Cortex of kidney (tissue), 1 donor: ENCODE measurements at places on chromosomes 1 and 21.

DNA sequence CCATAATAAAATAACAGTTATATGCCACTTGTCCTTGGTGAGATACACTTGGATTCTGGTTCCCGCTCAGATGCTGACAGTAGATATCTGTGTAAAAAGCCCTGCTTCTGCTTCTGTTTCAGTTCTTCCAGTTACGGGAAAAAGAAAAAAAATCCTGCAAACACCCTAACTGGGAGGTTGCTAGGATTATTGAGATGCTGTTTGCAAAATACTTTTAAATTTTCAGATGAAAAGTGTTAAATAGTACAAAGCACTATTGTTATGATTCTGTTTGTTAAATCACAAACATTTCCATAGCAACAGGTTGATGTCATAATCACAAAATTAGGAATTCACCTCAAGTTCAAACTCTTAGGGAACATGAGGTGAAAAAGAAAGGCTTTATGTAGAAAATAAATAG, 232.3 kb downstream of the HMCN1 start:
- DNase-seq: no peak

DNA sequence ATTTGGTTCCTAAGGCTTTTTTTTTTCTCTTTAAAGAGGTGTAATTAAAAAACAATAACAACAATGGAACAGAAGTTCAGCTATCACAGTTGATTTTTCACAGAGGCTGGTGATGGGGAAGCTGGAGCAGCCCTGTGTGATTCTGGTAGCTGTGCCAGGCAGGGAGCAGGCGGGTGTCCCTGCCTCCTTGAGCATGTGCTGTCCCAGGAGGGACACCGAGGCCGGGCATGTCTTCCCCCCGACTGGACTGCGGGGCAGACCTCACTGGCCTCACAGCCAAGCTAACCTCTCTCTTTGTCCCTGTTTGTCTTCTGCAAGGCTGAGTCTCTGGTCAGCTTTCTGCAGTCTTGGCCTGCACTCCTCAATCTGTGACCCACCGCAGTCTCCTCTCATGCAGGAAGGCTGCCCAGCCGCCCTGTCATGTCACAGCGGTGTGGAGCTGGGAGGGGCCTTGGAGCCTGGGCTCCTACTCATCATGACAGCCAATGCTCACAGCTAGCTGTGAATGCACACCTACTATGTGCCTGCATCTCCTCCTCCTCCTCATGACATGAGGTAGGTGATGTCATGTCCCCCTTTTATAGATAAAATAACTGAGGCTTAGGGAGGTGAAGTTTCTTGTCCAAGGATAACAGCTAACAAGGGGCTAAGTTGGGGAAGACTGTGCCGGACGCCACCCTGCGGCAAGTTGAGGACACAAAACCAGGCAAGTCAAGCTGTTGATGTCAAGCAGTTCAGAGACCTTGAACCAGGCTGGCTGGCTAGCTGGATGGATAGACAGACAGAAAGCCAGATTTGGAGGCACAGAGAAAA, 10.3 kb upstream of the ACTL8 start:
- no peak for DNase-seq

GRCh38 chr21:29193072-29193471, 62.6 kb downstream of the MAP3K7CL start:
- no peak for DNase-seq

- no peak for DNase-seq
Measured at GRCh38 chr1:156510709-156511108, 10.1 kb upstream of the MEF2D start.

DNA sequence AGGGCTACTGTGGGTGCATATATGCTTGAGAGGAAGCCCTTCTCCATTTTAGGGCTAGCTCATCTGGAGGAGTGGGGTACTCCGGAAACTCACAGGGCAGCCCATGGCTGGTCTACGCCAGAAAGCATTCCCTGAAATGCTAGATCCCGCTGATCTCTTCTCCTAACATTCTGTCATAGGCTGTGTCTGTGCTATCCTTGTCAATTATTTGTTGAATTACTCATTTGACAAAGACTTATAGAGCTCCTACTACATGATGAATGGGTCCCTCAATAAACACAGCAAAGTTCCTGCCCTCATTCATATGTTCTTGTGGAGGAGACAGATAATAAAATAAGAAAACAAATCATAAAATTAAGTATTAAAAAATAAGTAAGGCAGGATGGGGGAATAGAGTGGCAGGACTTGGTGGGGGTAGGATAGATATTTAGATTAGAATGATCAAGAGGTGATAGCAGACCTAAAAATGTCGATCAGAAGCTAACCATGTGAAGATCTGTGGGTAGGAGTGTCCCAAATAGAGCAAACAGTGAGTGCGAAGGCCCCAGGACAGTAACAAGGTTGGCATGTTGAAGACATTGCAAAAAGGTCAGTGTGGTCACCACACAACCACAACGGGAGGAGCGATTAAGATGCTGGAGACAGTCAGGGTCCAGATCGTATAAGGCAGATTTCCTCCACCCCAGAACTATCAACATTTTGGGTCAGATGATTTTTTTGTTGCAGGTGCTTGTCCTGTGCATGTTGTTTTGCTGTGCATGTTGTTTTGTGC, 13.2 kb downstream of the NGF start:
- no peak for DNase-seq

GRCh38 chr1:28306301-28306949, 22.4 kb upstream of the MED18 start:
- DNase-seq: no peak

- no peak for DNase-seq
Measured at GRCh38 chr1:244713332-244713731, 60.4 kb downstream of the DESI2 start.

GRCh38 chr21:43585514-43585913, 73.8 kb downstream of the HSF2BP start:
- DNase-seq: no peak

- DNase-seq: no peak
Measured at GRCh38 chr1:245512980-245513578, 358.3 kb downstream of the KIF26B start.

DNA sequence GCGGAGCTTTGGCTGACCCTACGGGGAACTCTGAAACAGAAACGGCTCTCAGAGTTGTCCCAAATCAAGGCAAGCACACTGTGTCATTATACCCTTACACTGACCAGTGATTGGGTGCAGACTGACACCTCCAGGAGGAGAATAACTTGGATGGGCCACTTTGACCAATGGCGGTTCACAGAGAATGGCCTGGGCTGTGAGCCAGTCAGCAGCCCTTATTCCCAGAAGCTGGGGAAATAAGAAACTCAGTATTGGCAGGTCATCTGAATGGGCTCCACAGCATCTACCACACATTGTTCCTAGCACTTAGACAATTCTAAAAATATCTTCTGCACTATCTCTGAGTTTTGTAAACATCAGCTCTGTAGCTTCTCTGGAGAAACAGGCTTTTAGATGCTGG, 265.2 kb downstream of the ADGRL2 start:
- no peak for DNase-seq

GRCh38 chr1:53541761-53542550, 82.8 kb downstream of the DMRTB1 start:
- DNase-seq: no peak

- no peak for DNase-seq
Measured at GRCh38 chr21:37227071-37228002, 39.8 kb downstream of the VPS26C start.

DNA sequence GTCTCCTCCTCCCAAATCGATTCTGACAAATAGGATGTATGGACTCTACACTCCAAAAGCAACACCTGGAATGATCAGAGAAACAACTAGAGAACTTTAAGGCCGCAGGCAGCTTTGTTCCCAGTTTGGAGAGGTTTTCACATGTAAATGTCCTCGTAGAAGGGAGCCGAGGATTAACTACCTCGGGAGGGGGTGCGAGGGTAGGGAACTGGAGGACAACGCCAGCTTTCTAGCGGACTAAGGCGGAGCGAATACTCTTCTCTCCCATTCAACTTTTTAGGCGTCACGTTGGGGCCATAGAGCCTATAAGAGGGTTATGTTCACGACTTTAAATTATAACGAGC, 1.2 kb downstream of the SCAF4 start:
- DNase-seq: no peak

DNA sequence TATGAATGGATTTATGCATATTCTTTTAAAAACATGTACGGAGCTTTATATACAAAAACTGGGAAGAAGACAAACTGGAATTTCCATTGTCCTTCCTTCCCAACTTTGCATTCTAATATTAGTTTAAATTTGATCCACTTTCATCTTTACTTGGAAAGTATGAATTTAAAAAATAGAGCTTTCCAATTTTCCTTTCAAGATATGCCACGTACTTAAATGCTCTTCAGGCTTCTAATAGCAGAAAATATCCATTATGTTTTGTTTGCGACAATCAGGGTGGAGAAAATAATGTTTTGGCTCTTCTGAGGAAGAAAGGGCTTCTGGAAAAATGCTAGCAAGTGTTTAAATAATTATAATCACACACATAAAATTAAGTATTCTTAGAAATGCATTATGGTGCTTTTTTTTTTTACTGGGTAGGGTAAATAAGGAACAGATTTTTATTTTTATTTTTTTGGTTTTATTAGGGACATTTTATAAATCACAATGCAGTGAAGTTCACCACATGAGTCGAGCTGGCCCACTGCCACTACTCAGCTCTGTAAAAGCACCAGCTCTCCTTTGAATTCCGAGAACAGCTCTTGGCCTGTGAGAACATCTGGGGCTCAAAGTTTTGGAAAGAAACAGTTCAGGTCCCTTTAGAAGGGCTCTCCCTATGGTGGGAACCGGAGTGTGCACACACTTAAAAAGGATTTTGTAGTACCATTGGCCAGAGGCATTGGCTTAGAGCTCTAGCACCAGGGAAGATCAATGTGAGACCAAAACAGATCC, 287.4 kb upstream of the LYPLAL1 start:
- no peak for DNase-seq

DNA sequence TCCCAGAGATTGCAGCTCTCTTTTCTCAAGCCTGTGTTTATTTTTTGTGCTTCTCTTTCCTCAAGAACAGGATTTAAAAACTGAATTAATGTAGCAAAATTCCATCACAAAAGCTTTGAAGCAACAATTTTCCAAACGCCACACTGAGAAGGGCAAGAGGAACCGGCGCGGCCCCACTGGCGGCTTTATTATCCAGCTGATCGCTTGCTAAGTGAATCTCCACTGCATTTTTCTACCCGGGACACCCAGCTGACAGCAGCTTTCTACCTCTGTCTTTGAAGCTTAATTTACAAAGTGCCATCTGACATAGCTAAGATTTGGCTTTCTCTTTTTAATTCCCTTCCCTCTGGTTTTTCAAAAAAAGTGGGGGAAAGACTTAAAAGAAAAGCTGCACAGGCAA, 369.3 kb upstream of the C1orf174 start:
- no peak for DNase-seq

DNA sequence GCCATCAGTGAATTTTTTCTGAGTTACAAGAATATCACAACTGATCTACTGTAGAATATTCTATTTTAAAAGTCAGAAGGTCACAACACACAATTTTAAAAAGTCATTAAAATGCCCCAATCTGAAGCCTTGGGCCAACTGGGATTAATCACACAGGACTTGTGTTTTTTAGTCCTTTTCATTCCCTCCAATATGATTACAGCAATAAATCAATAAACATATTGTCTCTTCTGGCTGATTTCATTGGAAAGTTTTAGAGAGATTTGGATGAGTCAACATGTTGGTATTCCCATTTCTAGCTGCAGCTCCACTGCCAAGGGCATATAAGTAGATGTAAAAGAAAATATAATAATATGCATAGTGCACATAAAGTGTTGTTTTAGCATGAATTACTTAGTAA, 85.8 kb downstream of the NIBAN1 start:
- DNase-seq: no peak

- no peak for DNase-seq
Measured at GRCh38 chr21:45947296-45947695, 34.3 kb upstream of the COL6A1 start.

- no peak for DNase-seq
Measured at GRCh38 chr1:29599071-29599470, 362.7 kb downstream of the PTPRU start.

DNA sequence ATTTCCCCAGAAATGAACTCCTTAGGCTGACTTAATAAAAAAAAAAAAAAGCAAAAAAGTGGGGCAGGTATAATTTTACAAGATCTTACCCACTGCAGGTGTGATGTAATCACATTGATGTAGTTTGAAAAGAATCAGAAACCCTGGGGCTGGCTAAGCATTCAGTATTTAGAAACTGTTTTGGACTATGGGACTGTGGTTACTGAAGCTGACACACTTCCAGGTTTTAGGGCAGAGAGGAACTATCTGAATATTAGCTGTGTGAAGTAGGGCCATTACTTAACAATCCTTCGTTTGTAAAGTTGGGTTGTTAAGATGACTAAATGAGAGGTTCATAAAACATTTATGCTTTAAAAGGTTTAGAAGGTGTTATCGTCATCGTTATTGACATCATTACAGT, 165.3 kb downstream of the FASLG start:
- DNase-seq: no peak

GRCh38 chr1:5977494-5978444, 14.5 kb downstream of the NPHP4 start:
- no peak for DNase-seq

GRCh38 chr1:54111624-54112023, 41.2 kb downstream of the CDCP2 start:
- DNase-seq: no peak

DNA sequence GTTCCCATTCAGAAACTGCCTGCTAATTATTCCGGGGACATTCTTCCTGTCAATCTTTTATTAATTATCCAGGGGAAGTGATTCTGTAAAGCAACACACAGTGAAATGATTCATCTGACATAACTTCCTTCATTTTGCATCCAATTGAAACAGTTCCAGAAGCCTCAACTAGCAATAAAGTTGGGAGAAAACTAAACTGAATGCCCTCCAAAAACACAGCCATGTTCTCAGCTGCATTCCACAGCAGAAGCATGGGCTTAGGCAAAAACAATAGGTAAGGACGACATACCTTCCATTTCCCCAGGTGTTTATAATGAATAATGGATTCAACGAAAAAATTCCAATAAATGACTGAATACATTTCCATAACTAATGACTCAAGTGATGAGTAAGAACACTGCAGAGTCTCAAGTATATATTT, 36.9 kb upstream of the TARBP1 start:
- no peak for DNase-seq

- no peak for DNase-seq
Measured at GRCh38 chr1:77697441-77697840, 15.0 kb upstream of the ZZZ3 start.

GRCh38 chr1:66327588-66327987, 206.4 kb upstream of the SGIP1 start:
- no peak for DNase-seq

- no peak for DNase-seq
Measured at GRCh38 chr1:92817986-92818764, 13.7 kb upstream of the RPL5 start.

DNA sequence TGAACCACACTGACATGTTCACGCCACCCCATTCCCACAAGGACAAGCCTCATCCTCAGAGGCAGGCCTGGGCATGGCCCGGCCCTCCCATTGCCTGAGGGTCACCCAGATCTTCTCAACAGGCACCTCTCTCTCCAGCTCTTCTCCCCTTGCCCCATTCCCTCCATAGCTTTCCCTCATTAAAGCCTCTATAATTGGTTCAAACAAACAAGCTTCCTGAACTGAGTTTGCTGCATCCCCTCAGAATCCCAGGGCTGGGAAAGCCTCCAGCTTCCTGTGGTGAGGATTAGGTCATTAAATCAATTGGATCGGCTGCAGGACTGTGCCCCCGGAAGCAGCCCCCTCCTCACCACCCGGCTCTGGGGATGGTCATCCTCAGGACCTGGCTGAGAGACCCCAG, 18.9 kb downstream of the CTNNBIP1 start:
- no peak for DNase-seq
